ENCODE measurements at places on chromosomes 13 and 19.

DNA sequence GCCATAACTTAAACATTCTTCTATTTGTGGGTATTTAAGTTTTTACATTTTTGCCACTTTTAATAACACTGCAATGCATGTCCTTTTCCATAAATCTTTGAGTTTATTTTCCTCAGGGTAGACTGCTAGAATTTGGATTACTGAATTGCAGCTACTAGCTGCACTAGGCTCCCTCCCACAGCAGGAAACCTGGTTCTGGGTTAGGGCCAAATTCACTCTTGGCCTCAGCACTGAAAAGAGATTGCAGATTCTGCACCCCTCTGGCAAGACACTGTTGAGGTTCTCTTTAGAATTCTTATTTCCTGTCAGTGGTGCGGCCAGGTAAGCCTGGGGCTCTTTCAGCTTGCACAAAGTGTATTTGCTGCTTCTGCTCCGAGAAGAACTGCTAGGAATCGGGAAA lies 155.7 kb downstream of the ENOX1 start:
- DNase-seq: no peak

- no peak for DNase-seq
These were observed 46.2 kb downstream of the RFXAP start for GRCh38 chr13:36865265-36865664.

DNA sequence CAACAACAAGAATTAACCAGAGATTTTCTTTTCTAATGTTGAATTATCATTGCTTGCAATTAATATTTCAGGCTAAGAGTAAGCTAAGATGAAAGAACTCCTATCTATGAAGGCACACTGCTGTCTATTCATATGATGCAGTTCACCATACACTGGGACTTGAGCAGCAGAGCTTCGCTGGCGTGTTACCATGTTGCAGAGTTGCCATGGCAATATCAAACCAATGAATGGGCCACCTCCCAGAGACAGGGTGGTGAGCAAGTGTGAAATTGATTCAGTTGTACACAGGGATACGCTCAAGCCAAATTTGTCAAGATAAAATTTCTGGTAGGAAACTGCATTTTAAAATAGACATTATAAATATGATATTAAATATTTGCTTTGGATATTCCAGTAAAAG lies 69.3 kb upstream of the MYO16 start:
- no peak for DNase-seq

- DNase-seq: no peak
These were observed 10.1 kb downstream of the GRIN2D start for GRCh38 chr19:48403606-48404005.

- no peak for DNase-seq
These were observed 10.9 kb downstream of the SLC46A3 start for GRCh38 chr13:28707629-28708427.

DNA sequence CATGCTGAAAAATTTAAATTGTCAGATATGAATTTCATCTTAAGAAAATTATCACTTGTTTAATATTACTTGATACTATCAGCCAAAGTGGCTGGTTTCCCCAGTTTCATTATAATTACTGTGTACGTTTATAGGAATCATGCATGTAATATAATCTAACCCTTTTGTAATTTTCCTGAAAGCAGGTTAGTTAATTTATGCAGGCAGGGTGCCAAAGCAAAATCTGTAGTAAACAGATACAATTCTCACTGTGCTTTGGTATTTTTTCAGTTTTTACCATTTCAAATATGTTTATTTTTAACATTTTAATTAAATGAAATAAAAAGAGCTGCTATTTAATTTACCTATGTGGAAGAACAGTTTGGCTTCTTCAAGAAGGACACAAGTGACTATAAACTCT lies 1227.5 kb upstream of the MIR17HG start:
- no peak for DNase-seq

- no peak for DNase-seq
These were observed 44.8 kb downstream of the PHF11 start for GRCh38 chr13:49540552-49540951.

DNA sequence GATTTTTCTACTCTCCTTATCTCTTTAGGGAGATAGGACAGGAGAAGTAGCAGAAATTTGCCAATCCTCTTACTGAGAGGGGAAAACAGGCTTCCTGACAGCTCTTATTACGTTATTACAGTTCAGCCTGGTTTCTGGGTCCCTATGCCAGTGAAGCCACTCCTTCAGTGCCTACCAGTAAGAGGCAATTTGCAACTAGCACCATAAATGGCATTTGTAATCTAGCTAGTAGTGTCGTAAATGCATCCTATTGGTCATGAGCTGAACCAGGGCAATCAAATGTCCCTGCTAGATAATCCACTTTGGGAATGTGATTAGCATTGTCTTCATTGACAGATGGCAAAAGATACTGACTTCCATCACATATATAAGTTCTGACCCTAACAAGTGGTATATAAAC lies 428.8 kb downstream of the DCT start:
- no peak for DNase-seq

DNA sequence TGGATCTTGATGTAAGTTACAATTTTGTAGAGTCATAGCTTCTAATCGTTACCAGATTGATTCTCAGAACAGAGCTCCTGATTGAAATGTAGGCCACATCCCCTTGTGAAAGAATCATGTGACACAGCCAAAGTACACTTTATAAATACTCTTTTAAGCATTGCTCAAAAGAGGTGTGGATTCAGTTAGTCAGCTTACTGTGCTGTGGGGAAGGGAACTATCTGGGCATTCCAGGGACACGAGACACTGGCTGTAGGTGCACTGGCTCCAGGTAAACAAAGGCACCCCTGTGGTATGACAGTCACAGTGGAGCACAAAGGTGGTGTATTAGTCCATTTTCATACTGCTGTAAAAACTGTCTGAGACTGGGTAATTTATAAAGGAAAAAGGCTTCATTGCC lies 222.8 kb downstream of the LIG4 start:
- DNase-seq: no peak

DNA sequence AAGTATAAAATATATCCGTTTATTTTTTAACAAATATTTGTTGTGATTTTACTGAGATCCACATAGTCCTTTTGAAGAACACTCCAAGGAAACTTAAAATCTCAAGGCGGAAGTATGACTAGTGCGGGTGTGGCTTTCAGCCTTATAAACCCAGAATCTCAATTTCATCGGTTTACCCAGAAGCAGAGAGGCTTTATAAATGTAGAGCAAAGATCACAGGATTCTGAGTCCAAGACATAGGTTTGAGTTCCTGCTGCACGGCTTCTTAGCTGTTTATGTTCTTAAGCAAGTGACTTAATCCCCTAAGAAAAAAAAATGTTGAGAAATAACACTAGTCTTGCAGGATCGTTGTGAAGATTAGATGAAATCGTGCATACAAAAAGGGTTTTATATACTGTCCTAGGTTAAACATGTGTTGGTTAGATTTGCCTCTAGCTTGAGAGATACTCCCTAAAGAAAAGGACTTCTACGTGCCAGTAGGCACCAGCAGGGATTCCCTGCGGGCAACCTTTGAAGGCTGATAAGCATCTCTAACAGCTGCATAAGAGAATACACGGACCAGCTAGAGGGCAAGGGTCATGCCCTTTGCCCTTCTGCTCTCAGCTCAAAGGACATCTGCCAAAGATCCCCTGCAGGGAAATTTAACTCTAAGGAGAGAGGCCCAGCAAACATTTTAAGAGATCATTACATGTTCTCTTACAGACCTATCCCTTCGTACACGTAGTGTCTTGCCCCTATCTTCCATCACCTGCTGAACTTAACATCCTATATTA lies 130.4 kb upstream of the MIR17HG start:
- no peak for DNase-seq

GRCh38 chr19:45445139-45445538 lies 21.4 kb upstream of the ERCC1 start:
- no peak for DNase-seq

- no peak for DNase-seq
These were observed 191.5 kb upstream of the KL start for GRCh38 chr13:32824675-32825074.

Measured in NCI-H446 treated with DMSO at 0.1 percent for 48 hours (cell line).